CD4-positive, alpha-beta T cell treated with Interleukin-17A for 4 hours (primary cell): ENCODE measurements at places on chromosomes 2 and 18.

- no peak for DNase-seq
These were observed 104.7 kb downstream of the MYT1L start for GRCh38 chr2:2226326-2226725.

DNA sequence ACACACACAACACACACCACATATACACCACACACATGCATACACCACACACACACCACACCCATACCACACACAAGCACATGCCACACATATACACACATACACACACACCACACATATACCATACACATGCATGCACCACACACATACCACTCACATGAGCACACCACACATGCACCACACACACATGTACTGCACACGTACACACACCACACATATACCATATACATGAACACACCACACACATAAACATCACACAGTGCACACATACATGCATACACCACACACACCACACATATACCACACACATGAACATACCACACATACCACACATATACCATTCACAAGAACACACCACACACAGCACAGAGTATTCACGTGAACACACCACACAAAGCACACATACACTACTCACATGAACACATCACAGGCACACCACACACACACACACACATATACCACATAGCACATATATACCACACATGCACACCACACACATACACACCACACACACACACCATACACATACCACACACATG, 219.9 kb upstream of the RAB6C start:
- no peak for DNase-seq

DNA sequence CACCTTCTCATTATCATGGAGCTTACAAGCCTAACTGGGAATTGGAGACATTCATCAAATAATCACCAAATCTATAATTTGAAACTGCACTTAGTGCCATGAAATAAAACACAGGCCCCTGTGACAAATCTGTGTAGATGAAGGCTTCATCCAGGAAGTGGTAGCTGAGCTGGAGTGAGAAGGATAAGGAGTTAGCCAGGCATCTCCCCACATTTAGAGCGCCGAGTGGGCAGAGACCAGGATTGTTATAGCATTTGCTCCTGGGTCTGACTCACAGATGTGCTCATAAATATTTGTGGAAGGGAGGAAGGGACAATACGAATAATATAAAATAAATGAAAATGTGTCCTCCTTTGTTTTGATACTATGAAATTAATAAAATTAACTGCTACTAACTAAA, 2.5 kb upstream of the MAT2A start:
- no peak for DNase-seq

GRCh38 chr2:178404368-178404767, 46.6 kb downstream of the PRKRA start:
- DNase-seq, result no peak

- no peak for DNase-seq
These were observed 7.9 kb downstream of the SS18 start for GRCh38 chr18:26082475-26082874.

GRCh38 chr18:74494514-74494913, 1.6 kb upstream of the CNDP2 start:
- DNase-seq, result no peak

DNA sequence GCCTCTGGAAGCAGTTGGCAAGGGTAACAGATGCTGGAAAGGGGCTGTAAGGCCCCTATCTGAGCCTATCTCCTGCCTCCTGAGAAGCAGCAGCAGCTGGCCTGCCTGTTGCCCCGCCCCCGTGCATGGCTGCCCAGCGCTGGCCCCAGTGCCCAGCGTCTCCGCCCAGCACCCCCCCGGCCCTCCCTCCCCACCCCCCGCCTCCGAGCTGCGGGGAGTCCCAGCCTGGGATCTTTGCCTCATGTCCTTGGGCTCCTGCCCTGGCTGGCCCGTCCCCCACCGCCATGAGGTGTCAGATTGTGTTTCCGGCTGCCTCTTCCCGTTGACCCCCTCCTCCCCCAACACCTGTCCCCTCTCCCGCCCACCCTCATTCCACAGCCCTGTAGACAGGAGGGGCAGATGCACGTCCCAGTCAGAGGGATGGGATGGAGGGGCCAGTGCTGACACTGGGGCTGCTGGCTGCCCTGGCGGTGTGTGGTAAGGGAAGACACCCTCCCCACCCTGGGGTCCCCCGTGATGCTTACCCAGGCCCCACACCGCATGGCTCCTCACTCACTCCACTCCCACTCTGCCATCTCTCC, at the start of gene CHRND:
TSS of gene CHRND (plus strand) at position 370 of the 581 bp plus-strand sequence. CDS start at position 426, 56 bp downstream.
- DNase-seq, result no peak

DNA sequence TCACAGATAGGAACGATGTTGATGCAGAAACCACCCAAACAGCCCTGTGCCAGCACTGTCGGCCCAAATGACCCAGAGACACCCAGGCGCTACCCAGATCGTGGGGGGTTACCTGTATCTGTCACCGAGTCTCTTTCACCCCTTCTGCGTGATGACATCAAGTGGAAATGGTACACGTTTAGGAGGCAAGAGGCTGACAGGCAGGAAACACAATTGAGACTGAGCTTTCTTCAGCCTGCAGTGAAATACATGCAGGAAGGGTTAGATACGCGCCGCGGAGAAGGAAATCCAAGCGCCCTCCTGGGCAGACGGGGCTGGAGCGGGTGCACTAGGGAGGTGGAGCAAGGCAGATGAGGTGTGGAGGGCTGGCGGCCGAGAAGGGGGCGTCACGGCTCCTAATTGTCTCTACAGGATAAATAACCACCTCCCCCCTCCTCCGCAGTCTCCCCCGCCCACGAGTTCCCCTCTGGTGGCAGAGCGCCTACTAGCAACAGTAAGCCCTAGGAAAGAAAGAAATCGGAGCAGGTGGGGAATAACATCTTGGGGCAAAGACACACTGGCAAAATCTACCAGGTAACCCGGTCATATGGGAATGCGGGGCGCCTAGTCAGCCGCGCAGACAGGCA, at the start of gene RNF152:
TSS of gene RNF152 (minus strand) at position 325 of the 626 bp plus-strand sequence. CDS start 76,544 bp downstream, outside the sequence.
- DNase-seq, result peak; percentile 44

DNA sequence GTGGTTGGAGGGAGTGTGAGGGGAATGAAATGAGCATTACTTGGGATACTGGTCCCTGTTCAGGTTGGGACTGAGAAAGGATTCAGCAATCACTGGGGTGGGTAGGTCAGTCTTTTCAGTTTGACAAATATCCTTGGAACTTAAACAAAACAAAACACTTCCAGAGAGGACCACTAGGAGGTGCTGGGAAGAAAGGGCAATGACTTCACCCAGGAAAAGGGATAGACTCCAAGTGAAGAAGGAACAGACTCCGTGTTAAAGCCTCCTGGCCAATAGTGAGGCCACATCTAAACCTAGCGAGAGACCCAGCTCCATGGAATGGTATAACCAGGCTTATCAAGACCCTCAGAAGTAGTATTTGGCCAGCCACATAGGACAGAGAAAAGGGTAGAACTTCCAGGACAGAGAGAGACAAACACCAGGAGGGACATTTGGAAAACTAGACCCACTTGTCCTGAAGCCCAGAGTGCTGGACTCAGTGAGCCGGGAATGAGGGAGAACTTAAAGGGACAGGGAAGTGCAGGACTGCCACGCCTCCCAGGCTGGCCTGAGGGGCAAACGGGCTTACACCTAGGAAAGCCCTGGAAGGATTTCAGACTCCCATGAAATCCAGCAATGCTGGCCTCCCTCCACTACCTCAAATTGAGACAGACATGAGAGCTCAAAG, 19.6 kb upstream of the KCNG3 start:
- DNase-seq, result peak; percentile 28

DNA sequence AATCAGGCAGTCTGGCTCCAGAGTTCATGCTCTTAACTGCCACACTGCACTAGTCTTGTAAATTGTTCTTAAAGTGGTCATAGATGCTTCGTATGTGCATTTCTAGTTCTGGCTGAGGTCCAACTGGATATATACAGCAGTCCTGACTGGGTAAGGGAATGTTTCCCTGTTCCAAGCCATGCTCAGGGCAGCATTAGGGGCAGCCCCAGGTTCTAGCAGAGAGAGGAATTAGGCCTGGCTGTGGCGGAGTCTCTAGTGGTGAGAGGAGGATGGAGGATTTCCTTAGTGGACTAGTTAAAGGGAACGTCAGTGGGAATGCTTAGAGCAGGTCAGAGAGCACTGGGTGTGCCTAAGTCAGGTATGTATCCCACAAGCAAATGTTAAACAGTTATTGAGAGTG, 28.0 kb downstream of the UBE2E3 start:
- DNase-seq, result no peak

GRCh38 chr2:30860726-30861125, 53.5 kb upstream of the CAPN13 start:
- DNase-seq, result no peak

GRCh38 chr2:237258116-237258515, 155.8 kb downstream of the COL6A3 start:
- DNase-seq, result no peak

GRCh38 chr2:238811759-238812158, 36.1 kb upstream of the TWIST2 start:
- DNase-seq, result no peak

- no peak for DNase-seq
These were observed 4.3 kb downstream of the MRPS9 start for GRCh38 chr2:105042189-105042588.

DNA sequence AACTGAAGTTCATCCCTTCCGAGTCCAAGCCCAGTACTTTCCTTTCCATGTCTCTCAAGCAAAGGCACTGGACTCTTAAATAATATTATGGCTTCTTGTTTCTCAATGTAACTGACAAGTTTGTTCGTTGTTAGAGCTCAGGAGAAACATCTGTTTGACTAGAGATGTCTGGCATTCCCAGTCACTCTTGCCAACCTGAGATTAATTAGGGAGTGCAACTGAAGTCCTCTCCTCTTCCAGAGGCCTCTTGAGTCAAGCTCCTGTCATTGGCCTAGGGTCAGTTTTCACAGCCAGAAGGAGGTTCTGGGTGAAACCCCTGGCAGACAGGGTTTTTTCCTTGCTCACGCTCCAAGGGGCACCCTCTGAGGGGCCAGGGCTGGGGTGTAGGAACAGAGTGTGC, 196.1 kb downstream of the AGPS start:
- no peak for DNase-seq

DNA sequence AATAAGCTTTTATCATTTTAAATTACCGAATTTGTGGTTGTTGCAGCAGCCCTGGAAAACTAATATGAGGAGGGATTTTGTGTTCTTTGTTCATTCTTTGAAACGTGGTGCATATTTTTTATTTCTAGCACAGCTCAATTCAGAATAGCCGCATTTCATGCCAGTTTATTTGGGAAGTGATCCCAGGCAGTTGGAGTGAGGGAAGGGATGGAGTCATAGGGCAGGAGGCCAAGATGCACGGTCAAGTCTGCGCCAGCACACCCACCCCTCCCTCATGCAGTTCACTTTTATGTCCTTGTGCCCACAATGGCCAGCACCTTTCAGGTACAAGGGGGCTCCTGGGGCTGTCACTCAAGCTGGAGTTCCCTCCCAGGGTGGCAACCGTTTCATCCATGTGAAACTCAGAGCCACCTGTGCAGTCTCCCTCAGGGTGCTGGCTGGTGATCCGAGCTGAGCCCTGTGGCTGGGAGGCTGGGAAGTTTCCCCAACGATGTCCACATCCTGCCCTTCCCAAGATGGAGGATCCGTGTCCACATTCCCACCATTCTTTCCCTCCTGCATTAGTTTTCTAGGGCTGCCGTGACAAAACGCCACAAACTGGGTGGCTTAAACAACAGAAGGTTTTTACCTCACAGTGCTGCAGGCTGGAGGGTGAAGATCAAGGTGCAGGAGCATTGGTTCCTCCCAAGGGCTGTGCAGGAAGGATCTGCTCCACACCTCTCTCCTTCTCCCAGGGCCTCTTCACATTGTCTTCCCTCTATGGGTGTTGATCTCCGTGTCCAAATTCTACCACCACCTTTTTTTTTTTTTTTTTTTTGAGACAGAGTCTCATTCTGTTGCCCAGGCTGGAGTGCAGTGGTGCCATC, 68.5 kb upstream of the ITGA6 start:
- DNase-seq, result no peak

GRCh38 chr18:37019157-37019827, 190.4 kb downstream of the KIAA1328 start:
- no peak for DNase-seq

DNA sequence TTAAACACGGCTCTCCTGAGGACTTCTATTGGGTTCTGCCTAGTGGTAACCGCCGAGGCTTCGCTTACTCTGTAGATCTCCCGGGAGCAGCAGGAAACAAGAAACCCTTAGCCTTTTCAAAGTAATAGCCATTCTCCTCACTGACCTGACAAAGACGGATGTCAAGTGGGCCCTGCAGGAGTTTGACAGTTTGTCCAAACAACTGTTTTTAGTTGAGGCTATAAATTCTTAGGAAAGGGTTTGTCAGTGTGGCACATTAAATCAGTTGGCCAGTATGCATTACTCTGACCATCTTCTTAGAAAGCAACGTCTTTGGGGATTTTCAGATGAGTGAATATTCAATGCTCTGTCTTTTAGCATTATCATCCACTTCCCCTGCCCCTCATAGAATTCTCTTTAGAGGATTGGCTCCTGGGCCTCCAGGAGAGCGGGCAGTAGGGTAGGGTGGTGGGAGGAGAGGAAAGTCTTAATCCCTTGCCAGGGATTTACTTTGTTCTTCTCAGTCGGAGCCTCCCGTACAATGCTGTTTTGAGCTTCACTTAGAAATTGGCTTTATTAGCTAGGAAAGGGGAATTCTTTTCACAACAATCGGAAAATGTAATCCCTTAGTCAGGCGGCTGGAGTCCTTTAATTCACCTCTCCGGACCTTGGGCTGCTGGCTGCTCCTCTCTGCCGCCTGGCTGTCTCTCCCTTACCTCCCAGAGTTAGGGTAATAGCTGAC, 13.3 kb upstream of the C18orf32 start:
- no peak for DNase-seq

DNA sequence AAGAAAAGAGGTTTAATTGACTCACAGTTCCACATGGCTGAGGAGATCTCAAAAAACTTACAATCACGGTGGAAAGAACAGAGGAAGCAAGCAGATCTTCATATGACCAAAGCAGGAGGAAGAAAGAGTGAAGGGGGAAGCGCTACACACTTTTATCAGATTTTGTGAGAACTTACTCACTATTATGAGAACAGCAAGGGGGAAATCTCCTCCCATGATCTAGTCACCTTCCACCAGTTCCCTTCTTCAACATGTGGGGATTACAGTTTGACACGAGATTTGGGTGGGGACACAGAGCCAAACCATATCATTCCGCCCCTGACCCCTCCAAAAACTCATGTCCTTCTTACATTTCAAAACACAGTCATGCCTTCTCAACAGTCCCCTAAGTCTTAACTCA, 54.2 kb downstream of the G6PC2 start:
- DNase-seq, result no peak

- DNase-seq, result no peak
These were observed 154.1 kb upstream of the REV1 start for GRCh38 chr2:99643787-99644418.

DNA sequence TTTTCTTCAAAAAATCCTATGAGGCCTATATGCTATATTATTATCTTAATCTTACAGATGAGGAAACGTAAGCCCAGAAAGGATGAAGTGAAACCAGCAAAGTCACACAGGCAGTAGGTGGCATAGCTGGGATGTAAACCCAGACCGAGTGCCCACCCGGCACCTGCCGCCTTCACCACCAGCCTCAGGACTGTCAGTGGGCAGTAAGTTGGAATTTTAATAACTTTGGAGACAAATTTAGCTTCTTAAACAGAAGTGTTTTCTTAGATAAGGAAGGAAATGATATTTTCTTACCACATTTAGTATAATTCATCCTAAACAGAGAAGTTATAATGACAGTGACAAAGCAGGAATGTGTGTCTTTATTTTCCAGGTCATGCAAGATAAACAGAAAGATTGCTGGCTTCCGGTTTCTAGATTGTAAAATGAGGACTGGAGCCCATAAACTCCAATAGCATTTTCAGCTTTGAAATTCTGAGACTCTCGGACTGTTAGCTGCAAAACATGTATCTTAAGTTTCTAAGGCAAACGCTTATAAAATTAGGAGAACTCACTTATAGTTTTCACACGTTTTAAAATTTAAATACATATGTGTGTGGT, 59.3 kb downstream of the CD8B2 start:
- no peak for DNase-seq
